ENCODE measurements at places on chromosomes 1 and 21.

DNA sequence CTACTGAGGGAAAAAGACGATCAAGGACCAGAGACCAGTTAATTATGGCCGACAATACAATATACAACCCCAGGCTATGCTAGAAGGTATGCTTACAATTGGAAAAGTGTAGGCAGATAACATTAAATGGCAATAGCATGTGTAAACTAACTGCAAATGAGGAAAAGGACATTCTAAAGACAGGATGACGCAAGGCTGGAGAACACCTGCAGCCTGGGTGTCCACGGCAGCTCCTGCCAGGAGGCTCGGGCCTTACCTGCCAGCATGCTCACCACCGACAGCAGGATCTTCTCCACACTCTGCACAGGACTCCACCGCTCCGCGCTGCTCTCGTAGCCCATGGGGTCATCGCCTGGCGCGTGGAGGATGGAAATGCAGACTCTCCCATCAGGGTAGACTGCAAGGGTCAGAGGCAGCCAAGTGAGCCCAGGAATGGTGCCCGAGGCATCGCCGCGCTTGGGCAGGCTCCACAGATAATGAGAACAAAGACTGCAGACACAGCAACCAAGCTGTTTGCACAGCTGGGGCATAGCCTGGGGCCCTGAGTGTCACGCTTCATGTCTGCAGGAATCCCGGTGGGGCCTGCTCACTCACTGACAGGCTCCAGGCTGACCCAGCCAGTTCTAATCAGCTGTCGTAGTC lies 28.2 kb downstream of the UBE2G2 start:
- DNase-seq, result no peak

DNA sequence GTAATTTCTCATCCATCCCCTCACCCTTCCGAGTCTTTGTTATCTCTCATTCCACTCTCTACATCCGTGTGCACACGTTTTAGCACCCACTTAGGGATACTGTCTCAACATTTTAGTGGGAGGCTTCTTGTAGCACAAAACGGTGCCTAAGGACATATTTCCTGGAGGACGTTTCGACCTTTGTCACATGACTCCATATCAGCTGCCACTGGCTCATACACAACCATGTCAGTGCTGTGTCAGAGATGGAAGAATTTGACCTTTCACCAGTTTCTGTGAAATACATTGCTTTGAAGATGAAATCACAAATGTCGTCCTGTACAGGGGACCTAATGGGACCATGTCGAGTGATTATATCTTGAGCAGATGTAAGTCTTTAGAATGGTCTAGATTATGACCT lies 15.6 kb downstream of the B3GALT5 start:
- DNase-seq, result no peak

DNA sequence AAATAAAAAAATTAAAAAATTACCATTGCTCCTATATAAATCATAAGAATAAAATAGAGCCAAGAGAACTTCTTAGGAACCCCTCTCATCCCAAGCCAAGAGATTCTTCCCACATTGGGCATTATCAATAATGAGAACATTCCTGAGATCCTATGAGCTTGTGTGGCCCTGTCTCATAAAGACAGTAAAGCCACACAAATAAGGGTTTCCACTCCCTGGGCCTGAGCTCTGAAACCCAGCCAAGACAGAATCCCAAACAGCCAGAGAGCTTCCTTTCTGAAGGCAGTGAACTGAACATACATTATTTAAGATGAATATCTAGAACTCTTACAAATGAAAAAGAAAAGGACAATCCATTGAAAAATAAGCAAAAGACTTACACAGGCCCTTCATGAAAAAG lies 68.3 kb downstream of the SLC45A1 start:
- DNase-seq, result no peak

- DNase-seq, result no peak
Observed at GRCh38 chr1:233078396-233078795, 128.0 kb downstream of the NTPCR start.

DNA sequence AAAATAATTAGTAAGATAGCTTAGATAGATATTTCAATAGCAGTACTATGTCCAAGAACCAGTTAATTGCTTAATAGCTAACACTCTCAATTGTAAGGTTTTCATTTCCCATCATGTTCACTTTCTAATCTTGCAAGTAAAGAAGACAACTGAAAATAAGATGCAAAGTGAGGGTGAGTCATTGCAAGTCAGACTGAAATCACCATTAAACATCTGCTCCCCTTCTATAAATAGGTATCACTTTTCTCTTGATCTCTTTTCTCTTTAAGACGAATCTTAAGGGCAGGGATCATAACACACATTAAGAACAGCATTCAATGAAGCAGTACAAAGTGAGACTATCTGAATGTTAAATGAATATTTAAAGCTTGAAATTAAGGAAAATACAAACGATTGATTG lies 40.4 kb downstream of the UBR4 start:
- DNase-seq, result no peak

DNA sequence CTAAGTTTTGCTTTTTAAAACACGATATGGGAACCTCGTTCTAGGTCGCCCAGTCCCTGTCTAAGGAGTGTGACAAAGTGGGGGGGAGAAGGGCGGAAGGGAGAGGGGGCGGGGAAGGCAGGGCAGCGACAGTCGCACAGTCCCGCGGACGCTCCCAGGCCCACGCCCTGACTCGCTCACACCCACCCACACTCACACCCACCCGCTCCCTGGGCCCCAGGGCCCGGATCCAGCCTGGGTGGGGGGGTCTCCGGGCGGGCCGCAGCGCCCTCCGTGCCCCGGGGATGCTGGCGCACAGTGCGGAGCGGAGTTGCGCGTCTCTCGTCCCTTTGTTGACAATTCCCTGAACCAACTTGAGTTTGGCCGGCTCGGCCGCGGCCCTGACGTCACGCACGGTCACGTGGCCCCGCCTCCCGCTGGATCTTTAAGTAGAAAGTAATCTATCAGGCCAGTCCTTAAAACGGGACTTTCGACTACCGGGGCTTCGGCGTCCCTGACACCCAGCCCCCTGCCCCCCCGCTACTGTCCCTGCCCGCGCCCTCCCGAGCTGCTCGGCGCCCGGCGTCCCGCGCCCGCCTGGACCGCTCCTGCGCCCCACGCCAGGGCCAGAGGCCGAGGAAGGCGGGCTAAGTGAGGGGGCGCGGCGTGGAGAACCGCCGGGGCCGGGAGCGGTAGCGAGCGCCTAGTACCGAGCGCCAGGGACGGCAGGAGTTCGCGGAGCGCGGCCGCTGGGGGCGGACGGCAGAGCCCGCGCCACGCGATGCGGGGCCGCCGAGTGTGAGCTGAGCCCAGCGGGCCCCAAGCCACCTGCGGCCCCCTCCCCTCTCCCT lies at the start of gene FOXD3:
FOXD3 (plus strand) TSS at position 454 of the 830 bp plus-strand sequence. CDS start 492 bp downstream, outside the sequence.
- DNase-seq, result no peak

Data from activated T-helper 1 cell treated with Interleukin-2 at 50 U/mL for 16 hours (primary cell).